Stimulated activated CD8-positive, alpha-beta memory T cell treated with anti-CD3 and anti-CD28 coated beads, Interleukin-7, amount 100 ng/mL, for 4 hours (primary cell): ENCODE measurements at places on chromosomes 11 and 22.

- DNase-seq: no peak
These were observed 65.8 kb downstream of the LRRC32 start for GRCh38 chr11:76604626-76605241.

- no peak for DNase-seq
These were observed 49.3 kb upstream of the IGLL5 start for GRCh38 chr22:22838148-22838786.

DNA sequence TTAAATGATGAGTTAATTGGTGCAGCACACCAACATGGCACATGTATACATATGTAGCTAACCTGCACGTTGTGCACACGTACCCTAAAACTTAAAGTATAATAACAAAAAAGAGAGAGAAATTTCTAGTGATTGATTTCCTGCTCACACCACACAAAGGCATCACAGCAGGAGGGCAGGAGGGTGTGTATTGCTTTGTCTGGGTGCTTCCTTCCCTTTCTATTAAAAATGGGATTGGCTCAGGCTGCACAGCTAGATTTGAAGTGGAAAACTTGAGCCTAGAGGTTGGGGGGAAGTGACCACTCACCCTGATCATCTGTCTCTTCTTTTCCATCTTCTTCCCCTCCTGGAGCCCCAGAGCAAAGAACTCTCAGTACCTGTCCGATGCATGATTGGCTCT, 944 bp upstream of the SCGB1D2 start:
- DNase-seq: no peak

DNA sequence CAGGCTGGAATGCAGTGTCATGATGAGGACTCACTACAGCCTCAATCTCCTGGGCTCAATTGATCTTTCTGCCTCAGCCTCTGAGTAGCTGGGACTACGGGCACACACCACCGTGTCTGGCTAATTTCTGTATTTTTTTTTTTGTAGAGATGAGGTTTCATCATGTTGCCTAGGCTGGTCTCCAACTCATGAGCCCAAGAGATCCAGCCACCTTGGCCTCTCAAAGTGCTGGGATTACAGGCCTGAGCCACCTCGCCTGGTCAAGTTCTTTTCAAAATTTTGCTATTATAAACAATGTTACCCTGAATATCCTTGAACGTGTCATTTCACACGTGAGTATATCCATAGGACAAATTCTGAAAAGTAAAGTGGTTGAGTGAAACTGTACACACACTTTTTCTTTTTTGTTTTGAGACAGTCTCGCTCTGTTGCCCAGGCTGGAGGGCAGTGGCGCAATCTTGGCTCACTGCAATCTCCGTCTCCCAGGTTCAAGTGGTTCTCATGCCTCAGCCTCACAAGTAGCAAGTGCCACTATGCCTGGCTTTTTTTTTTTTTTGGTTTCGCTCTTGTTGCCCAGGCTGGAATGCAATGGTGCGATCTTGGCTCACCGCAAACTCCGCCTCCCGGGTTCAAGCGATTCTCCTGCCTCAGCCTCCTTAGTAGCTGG, 21.6 kb upstream of the EP300 start:
- no peak for DNase-seq

DNA sequence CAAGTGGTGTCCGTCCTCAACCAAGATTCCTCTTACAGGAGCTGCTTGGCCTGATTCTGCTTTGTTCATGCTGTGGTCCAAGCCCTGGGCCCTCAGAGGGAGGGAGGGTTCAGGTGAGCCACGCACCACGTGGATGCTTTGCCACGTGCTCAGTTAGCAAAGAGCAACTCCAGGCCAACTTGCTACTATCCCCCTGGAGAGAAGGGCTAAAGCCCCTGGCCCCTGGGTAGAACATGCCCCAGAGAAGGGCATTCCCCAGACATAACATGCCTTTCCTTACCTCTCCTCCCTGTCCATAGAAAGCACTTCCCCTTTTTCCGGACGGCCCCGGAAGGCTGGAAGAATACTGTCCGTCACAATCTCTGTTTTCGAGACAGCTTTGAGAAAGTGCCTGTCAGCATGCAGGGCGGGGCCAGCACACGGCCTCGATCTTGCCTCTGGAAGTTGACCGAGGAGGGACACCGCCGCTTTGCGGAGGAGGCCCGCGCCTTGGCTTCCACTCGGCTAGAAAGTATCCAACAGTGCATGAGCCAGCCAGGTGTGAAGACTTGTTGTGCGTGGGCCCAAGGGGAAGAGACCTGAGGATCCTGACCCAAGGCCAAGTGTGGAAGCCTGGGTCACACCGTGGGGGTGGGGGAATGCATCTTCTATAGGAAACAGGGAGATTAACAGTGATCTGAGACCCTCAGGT, 8.8 kb downstream of the FOXR1 start:
- no peak for DNase-seq

DNA sequence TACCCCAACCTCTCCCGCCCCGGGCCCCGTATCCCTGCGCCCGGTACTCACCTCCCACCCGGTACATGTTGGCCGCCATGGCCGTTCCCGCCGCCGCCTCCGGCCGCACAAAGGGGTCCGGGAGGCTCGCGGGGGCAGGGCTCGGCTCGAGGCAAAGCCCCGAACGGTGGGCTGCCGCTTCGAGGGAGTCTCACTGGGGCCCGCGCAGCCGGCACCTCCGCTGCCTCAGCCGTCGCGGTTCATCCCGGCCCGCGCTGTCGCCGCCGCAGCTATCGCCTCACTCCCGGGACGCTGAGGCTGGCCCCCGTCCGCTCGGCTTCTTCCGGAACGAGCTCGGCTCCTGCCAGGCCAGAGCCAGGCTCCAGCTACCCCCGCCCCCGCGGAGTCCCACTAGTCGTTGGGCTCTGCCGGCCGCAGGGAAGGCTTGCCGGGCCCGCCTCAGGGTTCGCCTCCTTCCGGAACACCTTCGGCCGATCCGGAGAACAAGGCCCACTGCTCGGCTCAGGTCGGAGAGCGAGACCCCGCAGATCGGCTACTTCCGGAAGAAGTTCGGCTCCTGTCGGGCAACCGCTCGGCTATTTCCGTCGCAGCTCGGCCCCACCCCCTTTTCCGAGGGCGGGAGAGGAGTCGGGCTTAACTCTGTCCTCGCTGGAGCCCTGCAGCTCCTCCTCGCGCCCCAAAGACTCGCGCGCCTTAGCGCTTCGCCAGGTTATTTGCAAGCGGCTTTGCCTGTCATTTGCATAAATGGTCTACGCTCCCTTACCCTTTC, at the start of gene MTA2:
Gene MTA2, minus strand, starts transcription at position 494 of the 769 bp plus-strand sequence. Its CDS starts 415 bp downstream, at position 79.
- peak; percentile 98 for DNase-seq

DNA sequence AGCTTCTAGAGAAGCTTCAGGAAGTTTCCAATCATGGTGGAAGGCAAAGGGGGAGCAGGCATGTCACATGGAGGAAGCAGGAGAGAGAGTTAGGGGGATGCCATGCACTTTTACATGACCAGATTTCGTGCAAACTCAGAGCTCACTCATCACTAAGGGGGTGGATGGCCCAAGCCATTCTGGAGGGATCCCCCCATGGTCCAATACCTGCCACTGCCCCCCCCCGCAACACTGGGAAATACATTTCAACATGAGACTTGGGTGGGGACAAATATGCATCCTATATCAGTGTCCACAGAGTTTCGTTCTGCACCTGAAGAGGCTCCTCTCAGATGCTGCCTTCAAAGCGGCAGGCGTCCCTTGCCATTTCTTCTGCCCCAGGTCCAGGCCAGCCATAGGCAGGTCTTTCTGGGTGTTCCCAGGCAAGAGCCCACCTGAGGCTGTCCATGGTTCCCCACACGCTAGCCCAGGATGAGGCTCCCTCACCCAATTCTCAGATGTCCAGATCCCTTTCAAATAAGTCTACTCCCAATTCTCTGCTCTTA, 1344.3 kb downstream of the TBC1D22A start:
- no peak for DNase-seq

GRCh38 chr22:23132376-23133091, 9.3 kb downstream of the RSPH14 start:
- DNase-seq: no peak

GRCh38 chr11:91396236-91397133, 828.1 kb upstream of the FAT3 start:
- no peak for DNase-seq

DNA sequence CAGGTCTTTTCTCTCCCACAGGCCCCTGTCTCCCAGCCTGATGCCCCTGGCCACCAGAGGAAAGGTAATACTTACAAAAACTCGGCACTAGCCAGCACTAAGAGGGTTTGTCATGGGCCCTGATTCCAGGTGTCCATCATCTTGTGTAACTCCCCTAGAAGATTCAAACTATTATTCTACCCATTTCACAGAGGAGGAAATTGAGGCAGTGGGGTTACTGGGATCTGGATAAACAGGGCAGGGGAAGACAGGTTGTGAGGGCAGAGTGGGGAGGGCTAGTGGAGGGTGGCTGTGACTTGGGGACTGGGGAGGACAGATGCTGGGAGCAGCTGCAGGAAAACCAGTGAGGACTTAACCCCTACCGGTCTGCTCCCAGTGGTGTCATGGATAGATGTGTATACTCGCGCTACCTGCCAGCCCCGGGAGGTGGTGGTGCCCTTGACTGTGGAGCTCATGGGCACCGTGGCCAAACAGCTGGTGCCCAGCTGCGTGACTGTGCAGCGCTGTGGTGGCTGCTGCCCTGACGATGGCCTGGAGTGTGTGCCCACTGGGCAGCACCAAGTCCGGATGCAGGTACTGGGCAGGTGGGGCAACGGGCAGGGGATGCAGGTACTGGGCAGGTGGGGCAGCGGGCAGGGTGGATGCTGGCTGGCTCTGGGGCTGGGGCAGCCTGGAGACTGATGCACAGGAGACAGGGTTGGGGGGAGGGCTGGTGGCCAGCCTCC, 1.2 kb downstream of the VEGFB start:
- DNase-seq: no peak

GRCh38 chr11:21174781-21175180, 505.4 kb downstream of the NELL1 start:
- no peak for DNase-seq

DNA sequence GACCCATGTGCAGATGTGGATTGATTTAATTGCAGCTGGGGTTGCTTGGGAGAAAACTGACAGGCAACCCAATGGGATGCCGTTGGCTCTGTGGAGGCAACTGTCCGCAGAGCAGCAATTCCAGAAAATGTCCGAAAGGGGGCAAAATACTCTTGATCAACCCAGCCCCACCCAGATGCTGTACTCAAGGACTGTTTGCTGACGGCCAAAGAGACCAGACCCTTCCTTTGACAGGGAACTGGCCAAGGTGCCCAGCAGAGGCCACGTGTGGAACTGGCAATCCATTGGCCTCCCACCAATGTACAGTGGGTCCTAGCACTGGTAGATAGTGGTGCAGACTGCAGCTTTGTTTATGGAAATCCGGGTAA, 29.7 kb upstream of the KCNA4 start:
- no peak for DNase-seq

DNA sequence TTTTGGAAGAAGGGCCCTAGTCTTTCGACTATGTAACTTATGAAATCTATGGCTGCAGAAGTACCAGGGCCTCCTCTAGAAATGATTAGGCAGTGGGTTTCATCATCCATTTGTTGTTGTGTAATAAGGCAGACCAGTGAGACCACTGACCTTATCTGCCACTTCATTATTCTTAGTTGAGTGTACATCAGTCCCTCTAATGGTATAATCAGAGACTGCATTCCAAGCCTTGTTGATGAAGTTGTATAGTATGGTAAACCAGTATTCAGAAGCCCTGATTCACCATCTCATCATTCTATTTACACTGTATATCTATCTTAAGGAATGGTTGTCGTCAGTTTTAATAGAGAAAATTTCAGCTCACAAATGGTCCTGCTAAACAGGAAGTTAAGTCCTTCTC, 32.2 kb upstream of the GRIA4 start:
- no peak for DNase-seq

DNA sequence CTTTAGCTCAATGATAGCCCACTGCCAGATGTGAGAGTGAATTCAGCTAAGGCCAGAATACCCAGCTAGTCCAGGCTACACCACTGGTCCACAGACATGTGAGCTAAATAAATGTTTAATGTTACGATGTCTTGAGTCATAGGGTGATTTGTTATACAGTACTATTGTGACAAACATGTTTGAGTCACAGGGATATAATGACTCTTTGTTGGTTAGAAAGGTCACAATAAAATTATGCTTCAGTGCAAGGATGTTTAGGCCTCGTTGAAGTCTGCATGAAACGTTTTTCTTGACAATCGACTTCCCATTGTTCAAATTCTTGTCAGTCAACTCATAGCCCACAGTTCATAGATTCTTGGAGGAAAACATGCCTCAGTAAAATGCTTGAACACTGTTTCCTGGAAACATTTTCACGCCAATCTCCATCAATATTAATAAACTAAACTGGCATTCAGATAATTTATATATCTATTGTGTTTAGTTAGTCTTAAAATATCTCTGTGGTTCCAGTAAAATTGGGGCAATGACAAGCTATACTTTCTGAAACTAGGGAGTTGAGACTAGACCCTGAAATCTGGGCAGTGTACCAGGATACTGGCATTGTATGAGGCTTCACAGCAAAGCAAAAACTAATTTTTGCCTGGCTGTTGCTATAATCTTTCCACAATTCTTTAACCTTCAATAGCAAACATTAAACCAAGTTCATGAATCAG, 650.8 kb upstream of the KIRREL3 start:
- no peak for DNase-seq

DNA sequence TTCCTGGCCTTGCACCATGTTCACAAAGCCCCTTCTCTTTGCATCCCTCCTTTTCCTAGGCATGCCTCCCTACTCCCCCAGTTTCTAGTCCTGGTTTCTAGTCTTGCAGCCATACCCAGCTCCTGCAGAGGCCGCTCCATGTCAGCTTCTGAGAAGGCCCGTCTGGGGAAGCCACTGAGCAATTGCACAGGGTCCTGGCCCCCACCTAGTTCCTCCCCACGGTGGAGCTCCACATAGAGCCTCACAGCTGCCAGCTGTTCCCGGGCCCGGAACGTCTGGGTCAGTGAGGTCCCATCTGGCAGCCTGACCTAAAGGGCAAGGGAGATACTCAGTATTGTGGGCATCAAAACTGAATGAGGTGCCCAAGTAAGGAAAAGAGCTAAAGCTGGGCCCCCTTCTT, 2.2 kb downstream of the UBXN1 start:
- DNase-seq: no peak

GRCh38 chr11:102047305-102047924, at the start of gene CFAP300:
Gene CFAP300 (plus strand): TSS chr11:102047437. CDS start chr11:102047471, 34 bp downstream.
- peak; percentile 7 for DNase-seq

DNA sequence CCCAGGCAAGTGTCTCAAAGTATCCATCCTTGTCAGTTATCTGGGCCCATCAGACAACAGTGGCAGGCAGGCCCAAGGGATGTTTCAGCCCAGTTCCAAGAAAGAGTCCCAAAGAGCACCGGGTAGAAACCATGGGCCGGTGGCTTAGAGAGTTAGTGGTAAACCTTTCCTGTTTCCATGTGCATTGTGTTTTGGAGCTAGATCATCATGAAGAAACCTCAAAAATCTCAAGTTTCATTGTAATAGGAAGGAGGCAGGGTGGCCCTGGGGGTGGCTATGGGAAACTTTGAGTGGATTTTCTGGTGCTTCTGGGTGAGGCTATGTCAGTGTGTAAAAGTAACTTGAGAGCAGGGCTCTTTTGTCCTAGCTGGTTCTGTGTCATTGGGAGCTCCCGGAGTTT, 68.1 kb downstream of the UBASH3B start:
- DNase-seq: no peak

DNA sequence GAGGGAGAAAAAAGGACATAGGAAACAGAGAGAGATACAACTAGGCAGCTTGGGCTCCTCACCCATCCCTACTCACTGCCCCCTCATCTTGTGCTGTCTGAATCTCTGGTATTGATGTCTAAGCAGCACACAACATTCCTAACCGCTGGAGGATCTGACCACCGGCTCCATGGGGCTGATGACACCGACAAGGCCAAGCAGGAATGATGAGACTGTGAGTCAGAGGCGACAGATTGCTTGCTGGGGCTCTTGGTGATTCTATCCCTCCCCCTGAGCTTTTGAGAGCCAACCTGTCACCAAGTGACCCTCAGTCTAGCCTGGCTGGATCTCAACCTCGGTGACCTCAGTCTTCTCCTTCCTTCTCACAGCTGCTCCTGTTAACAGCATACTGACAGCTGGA, 13.8 kb downstream of the PAMR1 start:
- no peak for DNase-seq
